ENCODE measurements at places on chromosomes 13 and 19.
A peak's percentile ranks its signal among the peaks of the same experiment; 100 is the strongest.

DNA sequence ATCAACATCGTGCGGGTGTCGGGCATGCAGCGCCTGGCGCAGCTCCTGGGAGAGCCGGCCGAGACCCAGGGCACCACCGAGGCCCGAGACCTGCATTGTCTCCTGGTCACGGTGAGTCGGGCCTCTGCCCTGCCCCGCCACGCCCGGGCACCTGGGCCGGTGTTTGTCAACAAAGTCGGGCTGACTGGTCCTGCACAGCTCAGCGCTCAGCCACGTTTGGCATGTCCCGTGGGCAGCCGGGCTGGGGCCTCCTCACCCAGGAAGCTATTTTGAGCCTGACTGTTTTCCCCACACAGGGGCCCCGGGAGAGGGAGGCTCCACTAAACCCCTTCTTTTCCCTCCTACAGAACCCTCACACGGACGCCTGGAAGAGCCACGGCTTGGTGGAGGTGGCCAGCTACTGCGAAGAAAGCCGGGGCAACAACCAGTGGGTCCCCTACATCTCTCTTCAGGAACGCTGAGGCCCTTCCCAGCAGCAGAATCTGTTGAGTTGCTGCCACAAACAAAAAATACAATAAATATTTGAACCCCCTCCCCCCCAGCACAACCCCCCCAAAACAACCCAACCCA is 1.3 kb downstream of the GADD45B start:
- no peak for DNase-seq

DNA sequence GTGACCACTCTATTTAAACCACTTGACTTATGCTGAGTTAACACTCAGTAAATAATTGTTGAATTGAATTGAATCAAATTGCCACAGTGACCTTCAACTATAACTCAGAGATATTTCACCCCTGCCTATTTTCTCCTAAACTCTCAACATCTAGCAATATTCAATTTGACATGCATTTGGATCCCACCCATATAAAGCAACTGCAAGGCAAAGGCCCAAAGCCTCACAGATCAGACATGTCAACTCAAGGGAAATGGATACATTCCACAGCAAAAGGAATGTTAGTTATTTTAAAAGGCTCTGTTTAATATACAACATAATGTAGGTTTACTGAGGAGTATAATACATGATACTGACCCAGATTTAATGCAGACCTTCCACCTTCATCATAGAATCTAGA is 107.4 kb downstream of the KCTD12 start:
- no peak for DNase-seq

GRCh38 chr13:109362616-109363015 is 423.8 kb downstream of the IRS2 start:
- no peak for DNase-seq

- no peak for DNase-seq
Measured at GRCh38 chr13:101941095-101941783, 460.6 kb downstream of the FGF14 start.

- no peak for DNase-seq
Measured at GRCh38 chr13:26168237-26168814, 53.8 kb downstream of the RNF6 start.

DNA sequence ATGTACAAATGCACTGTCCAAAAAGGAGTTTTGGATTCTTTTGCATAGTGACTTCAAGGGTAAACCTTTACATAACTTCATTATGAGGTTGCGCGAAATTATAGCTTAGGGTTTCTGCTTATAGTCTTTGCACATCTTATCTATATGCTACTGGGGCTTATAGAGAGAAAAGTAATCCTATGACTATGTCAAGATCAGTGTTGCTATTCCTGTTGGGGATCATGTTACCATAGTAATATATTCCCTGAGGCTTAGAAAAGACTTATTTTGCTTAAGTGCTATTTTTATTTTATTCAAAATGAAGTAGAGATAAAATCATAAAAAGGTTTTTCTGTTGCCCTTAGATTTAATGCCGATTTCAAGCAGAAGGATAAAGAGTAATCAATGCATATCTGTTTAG is 14.7 kb upstream of the POSTN start:
- DNase-seq = no peak

GRCh38 chr19:16366433-16367260 is 42.0 kb downstream of the KLF2 start:
- DNase-seq = no peak

GRCh38 chr13:45512098-45512496 is 47.4 kb downstream of the COG3 start:
- no peak for DNase-seq

DNA sequence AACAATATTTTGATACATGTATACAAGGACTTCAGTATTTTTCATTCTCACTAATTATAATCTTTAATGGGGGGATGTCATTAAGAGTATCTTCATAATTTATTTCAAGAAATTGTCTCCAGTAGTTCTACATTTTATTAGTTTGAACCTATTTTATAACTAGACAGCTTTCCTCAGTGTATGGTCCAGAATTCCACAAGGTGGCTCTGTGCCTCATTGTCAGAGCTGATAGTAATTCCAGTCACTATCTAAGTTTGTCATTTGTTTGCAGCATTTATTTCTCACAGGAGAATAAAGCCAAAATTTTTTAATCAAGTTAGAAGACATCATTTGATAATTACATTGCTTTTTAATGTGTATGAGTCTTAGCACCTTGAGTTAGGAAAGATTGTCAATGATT is 1633.0 kb upstream of the PCDH20 start:
- DNase-seq = no peak

- no peak for DNase-seq
Measured at GRCh38 chr13:75762076-75762937, 126.2 kb downstream of the LMO7 start.

- no peak for DNase-seq
Measured at GRCh38 chr13:33031277-33031676, 15.1 kb downstream of the KL start.

GRCh38 chr13:66138172-66138811 is 1091.8 kb downstream of the PCDH9 start:
- no peak for DNase-seq

GRCh38 chr19:55341171-55341588 is 1.5 kb downstream of the KMT5C start:
- peak; percentile 59 for DNase-seq

GRCh38 chr19:13492128-13492527 is 14.2 kb downstream of the CACNA1A start:
- DNase-seq = no peak

DNA sequence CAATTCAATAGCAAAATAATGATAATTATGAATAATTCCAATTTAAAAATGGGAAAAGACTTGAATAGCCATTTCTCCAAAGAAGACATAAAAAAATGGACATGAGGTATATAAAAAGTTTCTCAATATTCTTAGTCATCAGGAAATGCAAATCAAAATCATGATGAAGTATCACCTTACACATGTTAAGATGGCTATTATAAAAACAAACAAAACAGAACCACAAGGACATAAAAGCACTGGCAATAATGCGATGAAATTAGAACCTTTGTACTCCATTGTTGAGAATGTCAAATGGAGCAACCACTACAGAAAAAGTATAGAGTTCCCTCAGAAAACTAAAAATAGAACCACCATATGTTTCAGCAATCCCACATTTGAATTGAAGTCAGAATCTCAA is 1186.1 kb downstream of the SLITRK5 start:
- no peak for DNase-seq

GRCh38 chr13:104616990-104617389 is 1550.8 kb upstream of the SLC10A2 start:
- DNase-seq = no peak

DNA sequence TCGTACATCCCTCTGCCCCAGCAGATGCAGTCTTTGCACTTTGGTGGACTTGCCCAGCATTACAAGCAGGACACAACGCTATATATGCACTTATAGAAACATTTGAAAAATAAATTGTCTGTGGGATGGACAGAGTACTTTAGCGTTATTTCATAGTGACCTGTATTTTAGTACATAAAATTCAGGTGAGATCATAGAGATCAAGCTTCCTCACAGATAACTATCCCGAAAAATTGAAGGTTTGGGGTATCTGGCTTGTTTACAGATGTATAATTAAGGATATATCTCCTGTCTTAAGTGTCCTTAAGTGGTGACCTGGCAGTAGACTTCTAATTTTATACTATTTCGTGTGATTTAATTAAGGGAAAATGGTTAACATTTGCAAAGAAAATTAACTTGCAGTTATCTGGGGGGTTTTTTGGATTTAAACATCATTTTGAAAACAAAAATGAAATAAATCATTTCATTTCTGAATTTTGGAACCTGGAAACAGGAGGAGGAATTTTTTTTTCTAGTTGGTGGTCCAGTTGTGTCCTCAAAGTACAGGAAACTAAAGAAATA is 977 bp upstream of the MAB21L1 start:
- no peak for DNase-seq

- no peak for DNase-seq
Measured at GRCh38 chr19:33772858-33773180, 23.9 kb upstream of the KCTD15 start.

DNA sequence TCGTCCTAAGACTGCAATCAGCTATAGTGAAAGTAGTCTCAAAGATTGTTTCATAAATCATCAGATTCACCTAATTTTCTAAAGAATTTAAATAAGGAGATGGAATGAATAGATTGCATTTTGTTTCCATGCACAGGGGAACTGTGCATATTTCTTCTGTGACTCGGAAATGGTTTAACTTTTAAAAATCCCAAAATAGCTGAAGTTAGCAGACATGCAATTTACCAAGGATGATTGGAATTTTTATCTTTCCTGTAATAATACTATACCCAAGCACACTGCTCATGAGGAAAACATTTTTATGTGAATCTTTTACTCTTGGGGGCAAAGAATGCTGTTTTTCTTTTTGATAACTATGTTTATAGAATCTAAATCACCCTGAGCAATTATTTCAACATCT is 15.0 kb upstream of the LMO7 start:
- DNase-seq = peak; percentile 25

DNA sequence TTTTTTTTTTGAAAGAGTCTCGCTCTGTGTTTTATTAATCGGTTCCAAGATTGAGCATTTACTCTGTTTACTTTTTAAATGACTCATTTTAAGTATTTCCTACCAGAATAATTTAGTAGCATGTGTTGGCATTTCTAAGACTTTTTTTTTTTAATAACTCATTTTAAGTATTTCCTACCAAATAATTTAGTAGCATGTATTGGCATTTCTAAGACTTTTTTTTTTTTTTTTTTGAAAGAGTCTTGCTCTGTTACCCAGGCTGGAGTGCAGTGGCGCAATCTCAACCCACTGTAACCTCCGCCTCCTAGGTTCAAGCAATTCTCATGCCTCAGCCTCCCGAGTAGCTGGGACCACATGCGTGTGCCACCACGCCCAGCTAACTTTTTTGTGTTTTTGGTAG is 13.1 kb downstream of the SETDB2 start:
- no peak for DNase-seq

DNA sequence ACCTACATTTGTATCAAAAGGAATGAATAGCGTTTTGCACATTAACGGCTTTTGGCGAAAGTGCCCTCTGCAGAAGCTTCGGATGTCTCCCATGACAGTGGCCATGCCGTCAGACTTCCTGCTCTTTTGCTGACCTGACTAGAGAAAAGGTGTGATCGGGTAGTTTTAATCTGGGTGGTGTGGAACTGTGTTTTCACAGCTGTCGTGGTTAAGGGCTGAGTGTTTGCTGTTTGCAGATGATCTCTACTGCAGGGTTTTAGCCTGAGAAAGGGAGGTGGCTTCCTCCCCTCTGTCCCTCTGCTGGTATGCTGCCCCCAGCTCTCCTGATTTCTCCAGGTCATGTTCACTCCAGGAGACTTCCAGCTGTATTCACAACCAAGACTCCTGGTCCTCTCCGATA is 22.4 kb downstream of the ZNF71 start:
- DNase-seq = no peak

DNA sequence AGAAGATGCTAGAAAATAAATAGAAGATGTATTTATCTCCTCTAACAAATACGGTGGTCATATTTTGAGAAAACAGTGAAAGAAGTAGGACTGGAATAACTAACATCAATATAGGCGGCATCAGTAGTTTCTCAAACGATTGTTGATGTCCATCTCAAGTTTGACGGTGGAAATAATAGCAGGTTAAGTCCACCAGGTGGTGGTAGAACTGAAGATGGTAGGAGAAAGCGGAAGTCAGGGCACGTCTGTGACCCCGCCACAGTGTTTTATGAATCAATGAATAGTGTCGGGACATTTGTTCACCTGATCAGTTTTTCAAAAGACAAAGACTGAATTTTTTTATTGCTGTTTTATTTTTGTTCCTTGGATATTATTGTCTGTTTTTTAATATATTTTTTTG is 706.4 kb upstream of the SLC10A2 start:
- peak; percentile 13 for DNase-seq

- no peak for DNase-seq
Measured at GRCh38 chr19:49512970-49513745, 697 bp downstream of the FCGRT start.

GRCh38 chr19:17327068-17327653 is 7.5 kb downstream of the ANO8 start:
- DNase-seq = no peak

GRCh38 chr19:6271251-6271650 is 8.5 kb downstream of the MLLT1 start:
- no peak for DNase-seq

DNA sequence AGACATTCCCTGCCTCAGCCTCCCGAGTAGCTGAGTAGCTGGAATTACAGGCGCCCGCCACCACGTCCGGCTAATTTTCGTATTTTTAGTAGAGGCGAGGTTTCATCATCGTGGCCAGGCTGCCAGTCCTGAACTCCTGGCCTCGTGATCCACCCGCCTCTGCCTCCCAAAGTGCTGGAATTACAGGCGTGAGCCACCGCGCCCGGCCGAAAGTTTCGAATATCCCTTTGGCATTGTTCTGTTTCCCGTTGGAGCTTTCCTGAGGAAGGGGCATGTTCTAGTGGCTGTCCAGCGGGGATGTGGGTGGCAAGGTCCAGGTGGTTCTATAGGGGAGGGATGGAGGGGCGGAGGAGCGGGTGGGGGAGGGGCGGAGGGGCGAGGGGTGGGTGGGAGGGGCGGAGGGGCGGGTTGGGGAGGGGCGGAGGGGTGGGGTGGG is 2.1 kb upstream of the BSG start:
- no peak for DNase-seq

Data from COLO829 (cell line).